ENCODE measurements at places on chromosomes 7 and 10.

DNA sequence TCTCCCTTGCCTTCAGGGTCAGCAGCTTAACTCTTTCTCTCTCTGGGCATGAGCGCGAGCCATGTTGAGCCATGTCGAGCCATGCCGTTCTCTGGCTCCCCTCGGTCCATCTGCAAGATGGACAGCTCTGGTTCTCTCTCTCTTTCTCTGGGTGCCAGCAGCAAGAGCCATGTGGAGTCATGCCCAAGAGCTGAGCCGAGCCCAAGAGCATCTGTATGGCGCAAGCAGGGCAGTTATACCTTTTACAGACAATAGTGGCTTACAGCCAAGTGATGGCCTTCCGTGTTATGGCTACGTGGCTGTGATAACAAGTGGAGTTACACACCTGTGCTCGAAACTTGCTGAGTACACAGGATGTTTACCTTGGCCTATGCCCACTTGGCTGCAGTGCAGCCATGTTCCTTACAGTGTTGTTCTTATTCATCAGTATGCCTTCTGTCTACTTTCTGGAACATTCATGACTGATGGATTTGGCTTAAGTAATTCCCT, 327.7 kb downstream of the GLRX3 start:
- DNase-seq, result no peak

DNA sequence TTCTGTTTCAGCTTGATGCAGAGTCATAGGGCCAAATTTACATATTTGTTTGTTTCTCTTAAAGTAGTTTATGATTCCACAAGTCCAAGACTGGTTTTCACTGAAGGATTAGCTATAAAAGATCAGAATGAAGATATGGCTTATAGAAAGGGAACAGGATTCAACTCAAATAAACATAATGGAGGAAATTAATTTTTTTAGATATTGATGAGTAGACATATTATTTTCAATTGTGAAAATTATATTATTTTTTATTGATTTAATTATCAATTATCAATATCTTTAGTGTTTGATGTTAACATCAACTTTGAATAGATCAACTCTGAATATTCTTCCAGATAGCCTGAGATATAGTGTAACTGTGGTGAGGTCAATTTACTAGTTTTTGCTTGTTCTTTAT, 68.1 kb downstream of the VTI1A start:
- no peak for DNase-seq

GRCh38 chr7:83520726-83521125, 128.2 kb downstream of the SEMA3E start:
- no peak for DNase-seq

DNA sequence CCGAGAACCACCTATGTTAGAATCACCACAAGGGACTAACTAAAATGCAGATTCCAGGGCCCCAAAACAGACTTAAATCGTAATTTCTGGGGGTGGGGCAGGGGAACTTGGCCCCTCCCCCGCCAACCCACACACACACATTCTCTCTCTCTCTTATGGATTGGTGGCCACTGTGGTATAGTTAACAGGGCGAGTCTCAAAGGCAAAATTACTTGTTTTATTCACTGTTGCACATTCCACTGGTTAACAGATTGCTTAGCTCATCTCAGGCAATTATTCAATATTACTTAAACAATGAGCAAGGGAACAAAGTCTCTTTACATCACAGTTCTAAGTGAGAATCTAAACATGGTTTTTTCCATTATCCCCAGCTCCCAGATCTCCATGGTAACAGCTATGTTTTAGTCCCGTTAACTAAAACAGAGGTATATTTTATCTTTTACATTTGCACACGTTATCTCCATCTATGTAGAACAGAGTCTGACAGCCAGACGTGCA, 38.5 kb downstream of the IGF2BP3 start:
- DNase-seq, result no peak

- DNase-seq, result no peak
Measured at GRCh38 chr7:5203183-5203537, 13.1 kb downstream of the WIPI2 start.

GRCh38 chr7:129947049-129947448, 5.7 kb downstream of the UBE2H start:
- no peak for DNase-seq

DNA sequence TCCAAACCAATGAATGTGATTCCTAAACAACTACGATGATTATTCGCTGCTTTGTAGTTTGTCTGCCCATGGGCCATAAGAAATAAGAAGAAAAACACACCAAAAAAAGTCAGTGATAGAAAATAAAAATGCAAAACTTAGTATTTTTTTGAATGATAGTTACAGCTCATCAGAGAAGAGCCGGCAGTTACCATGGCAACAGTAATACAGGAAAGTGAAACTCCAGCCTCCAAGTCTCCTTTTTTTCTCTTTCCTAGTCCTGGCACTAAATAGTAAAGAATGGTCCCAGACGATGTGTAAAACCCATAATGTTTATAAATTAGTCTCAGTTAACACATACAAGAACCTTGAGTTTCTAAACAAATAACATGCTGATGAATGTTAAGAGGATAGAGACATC, 21.6 kb upstream of the LHFPL3 start:
- DNase-seq, result no peak

DNA sequence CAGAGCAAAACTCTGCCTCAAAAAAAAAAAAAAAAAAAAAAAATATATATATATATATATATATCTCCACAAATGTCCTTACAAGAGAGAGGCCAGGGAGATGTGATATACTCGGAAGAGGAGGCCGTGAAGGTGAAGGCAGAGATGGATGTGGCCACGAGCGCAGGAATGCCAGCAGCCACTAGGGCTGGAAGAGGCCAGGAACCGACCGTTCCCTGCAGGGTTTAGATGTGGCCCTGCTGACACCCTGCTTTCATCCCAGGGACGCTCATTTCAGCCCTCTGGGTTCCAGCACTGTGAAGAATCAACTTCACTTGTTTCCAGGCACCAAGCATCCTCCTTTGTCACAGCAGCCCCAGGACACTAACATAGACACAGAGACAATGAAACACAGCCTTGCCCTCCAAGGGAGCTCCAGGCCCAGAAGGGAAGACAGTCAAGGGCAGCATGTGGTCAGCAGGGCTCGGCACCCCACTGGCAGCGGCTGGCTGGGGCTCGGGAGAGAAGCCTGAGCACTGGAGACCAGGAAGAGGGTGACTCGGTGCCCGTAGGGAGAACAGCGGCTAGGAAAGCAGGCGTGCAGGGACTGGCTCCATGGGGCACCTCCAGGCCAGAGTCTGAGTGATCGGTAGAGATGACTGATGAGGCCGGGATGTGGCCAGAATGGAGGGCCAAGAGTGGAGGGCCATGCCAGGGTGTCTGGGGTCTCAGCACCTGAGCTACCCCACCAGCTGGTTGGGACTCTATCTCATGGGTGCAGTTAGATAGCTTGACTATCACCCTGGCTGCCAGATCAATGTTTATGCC, 7.6 kb downstream of the WDR86 start:
- no peak for DNase-seq

- peak; percentile 26 for DNase-seq
Measured at GRCh38 chr10:114100848-114101741, 57.4 kb downstream of the ADRB1 start.

GRCh38 chr7:155372782-155373358, 75.2 kb downstream of the INSIG1 start:
- no peak for DNase-seq

DNA sequence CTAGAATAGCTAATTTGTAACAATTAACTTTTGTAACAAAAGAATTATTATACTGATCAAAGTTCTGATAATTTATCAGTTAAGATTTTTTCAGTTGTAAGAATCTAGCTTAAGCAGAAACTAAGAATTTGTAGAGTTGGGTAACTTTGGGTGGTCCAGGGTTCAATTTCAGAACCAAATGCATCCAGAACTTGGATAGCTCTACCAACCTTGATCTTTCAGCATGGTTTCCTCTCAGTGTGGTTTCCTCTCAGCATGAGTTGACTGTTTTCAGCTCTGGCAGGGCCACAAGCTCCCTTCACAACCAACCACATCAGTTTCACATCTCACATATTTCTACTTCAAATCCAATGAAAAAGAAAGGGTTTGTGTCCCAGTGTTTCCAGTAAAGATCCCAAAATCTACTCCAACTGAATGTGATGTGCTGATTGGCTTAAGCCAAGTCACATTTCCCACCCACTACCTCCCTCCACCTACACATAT, 3.3 kb upstream of the FAS start:
- no peak for DNase-seq

DNA sequence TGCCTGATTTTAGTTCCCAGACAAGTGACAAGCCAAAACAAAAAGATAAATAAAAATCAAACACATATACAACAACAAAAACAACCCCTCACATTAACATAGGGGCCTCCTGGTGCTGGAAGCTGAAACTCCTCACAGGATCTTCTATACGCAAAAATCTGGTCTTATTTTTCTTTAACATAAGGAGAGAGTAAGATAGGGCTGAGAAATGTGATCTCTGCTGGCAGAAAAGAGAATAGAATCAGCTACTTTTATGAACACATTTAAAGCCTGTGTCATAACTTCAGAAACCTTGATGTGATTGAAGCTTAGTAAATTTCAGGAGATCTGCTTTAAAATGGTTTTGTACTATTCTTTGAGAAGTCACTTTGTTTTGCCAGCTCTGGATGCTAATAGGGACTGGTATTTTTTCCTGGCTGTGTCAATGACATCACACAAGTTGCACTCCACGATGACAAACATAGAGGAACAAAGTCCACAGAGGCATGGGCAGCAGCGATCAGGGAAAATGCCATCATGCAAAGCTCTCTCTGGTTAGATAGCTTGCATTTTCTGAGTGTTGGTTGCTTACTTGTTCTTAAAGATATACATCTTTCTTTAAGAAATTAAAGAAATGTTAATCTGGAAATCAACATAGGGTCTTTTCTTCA, 176.6 kb upstream of the SP4 start:
- no peak for DNase-seq

GRCh38 chr10:48610585-48611093, 5.8 kb upstream of the ARHGAP22 start:
- no peak for DNase-seq

DNA sequence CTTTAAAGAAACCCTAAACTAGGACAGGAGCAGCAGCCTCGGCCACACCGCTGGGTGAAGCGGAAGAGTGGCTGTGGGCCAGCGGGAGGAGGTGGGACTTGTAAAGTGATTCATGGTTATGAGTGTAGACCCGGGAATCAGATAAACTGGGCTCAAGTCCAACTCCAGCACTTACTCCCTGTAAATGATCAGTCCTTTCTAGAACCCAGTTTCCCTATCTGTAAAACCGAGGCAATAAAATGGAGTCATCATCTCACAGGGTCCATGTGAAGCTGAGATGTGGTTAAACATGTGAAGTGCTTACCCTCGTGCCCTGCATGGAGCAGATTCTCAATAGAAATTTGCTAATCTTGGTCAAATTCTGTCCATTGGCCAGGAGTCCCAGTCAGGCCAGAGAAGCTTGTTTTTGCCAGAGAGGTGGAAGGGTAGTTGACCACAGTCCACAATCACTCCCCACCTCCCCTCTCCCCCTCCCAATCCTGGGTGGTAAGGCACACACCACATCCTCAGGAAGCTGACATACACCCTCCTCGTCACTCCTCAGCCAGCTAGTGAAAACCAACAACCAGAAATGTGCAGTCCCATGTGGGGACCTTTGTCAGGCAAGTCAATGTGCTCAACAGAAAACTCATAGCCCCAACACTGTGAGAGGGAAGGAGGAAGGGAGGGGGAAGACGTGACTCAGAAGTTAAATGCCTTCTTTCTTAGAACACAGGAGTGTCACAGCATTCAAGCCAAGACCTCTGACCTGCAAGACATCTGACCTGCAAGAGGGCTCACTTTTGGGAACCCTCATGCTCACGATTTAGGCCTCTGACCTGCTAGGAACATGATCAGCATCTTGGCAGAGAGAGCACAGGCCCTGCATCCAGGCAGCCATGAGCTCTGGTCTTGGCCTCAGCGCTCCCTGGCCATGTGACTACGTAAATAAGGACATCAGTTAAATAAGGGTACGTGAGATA, 145.1 kb downstream of the PLXNA4 start:
- DNase-seq, result no peak

- DNase-seq, result no peak
Measured at GRCh38 chr10:201328-201771, 66.1 kb downstream of the ZMYND11 start.
